ENCODE measurements at places on chromosomes 12 and 14.

DNA sequence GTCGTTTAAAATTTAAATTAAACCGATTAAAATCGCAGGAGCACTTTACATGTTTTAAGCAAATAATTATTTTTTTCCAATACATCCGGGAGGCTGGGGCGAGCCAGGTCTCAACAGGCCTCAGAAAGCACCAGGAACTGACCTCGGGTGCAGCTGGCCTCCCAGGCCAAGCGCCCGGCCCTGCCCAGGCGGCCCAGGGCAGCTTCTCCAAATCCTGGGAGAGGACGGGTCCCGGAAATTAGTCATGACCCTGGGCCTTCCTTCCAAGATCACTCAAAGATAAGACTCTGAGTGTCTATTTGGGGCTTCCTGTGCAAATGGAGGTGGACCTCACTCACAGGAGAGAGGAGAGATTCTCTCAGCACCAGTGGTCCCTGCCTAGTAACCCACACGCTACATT, 177.1 kb downstream of the BCL11B start:
- no peak for DNase-seq

- DNase-seq = peak; percentile 92
Measured at GRCh38 chr14:60247994-60248696, 876 bp upstream of the PPM1A start.

DNA sequence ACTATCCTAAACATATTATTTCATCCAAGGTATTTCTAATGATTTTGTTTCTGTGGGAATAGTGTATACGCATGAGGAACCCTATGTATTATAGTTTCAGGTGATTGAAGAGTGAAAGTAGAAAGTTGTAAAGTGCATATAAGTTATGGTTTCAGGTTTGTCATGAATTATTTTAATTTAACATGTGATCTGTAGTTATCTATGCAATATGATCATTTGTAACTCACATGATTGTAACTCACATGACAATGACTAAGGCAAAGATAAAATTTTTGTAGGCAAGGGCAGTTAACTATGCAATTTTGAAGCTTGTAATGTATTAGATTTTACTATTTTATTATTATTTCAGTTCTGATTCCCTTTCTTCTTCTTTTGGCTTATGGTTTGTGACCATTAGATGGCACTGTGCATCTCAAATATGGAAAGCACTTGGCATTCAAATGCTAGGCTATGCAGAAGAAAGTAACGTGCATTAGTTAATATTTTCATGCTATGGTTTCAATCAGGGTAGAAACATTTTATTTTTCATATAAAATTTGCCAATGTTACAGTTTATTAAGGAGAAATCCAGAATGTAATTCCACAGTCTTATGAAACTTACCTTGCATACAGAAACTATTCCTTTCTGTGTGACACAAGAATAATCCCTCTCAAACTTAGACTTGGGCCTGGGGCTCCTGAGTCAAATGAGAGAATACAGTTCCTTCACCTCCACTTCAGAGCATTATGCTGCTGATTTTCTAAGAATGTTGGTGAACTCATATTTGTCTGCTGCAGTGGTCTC, 15.8 kb upstream of the TMEM30B start:
- no peak for DNase-seq

DNA sequence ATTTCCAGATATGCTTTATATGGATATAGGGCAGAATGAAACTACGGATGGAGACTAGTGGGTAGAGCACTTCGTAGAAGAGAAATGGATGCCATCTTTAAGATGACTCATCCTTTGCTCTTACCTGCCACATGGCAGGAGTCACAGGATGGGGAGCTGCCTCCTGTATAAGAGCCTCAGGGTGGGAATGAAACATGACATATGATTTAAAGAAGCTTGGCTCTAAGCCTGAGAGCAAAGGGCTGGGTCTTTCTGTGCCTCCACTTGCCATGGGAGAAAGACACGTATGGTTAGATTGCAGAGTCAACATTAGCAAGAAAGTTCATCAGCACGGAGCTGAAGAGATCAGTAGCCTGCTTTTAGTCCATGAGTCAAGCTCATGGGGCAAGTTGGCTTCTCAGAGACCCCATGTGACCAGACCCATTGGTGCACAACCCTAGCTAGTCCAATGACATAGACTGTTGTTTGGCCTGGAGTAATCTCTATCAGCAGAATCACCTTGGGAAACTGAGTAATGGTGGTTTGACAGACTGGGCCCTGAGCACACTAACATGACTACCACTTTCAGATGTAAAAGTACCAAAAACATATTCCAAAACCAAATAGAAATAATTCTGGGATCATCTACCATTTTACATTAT, 38.1 kb upstream of the IL22 start:
- DNase-seq = no peak

GRCh38 chr14:37698840-37699777, 103.7 kb downstream of the TTC6 start:
- DNase-seq = no peak

DNA sequence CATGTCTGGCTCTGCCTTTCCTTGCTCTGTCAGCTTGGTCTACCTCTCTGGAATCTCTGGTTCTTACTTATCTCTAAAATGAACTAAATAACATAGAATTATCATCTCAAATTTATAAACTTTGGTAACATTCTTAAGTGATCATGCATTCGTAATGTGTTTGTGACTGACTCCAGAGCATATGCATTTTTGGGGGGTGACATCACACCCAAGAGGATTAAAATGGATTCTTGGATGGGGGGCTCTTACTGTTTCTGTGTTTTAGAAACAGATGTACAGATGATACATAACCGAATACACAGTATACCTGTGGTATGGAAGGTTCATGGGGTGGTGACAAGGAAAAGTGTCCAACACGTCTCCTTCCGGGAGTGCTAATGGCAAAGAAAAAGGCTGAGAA, 1162.1 kb downstream of the VRK1 start:
- DNase-seq = no peak

- DNase-seq = no peak
Measured at GRCh38 chr12:29149691-29150281, 708 bp downstream of the FAR2 start.

DNA sequence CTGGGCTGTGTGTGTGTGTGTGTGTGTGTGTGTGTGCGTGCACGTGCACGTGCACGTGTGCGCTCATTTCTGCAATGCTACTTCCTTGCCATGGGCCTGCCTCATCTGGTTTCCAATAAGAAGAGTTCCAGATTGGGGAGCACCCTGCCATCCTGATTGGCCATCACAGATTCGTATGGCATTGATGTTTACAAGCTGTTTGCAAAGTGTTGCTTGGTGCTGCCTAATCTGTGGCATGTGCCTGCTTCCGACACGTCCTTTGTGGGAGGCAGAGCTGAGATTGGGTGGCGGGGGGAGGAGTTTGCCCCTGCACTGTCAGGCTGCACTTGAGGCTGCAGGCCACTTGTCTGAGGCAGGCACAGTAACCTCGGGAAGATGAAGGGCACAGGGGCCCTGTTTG, 39.2 kb downstream of the SAMD4A start:
- DNase-seq = no peak

- no peak for DNase-seq
Measured at GRCh38 chr12:108170164-108170563, 41.1 kb downstream of the WSCD2 start.

DNA sequence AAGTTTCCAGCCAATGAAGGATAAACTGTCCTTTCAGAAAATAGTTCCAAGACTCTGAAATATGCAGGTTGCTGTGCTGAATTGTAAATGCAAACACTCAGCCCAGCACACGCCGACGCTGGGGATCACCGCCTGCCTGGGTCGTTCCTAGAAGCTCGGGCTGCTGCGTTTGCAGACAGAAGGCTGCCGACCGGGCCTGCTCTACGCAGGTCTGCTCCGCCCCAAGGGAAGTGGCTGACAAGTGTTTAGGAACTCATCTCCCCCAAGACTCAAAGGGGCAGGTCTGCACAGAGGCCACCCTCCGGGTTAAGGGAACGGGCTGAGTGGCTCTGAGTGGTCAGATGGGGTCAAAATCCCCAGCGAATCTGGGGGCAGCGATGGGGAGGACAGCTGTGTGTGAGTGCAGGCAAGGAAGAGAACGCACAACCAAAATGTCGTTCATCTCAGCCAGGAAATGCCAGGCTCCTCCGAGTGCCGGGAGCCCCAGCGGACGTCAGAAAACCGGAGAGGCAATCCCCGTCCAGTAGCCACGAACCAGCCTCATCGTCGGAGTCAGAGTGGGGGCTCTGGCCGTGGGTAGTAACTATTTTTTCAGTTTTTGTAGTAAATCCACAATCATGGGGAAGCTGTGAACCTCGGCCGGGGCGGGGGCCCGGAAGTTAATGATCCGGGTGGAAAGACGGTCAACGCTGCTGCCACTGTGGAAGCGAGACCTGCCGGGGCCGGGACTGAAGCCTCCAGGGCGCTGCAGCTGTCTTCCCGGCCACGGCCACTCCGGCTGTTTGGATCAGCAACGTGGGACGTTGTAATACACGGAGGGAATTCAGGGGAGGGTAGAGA, 6.0 kb downstream of the GALNT9 start:
- DNase-seq = peak; percentile 38

GRCh38 chr12:102948941-102949352, 8.5 kb upstream of the ASCL1 start:
- DNase-seq = peak; percentile 20

Data from occipital lobe (tissue), 3 donors.